NCI-H2081 treated with DMSO at 0.1 percent for 48 hours (cell line): ENCODE measurements at places on chromosomes 7 and 10.

- no peak for DNase-seq
Measured at GRCh38 chr10:84194424-84195043, at the start of gene CDHR1. Gene CDHR1, plus strand, starts transcription at chr10:84194537. Its CDS starts 224 bp downstream, at chr10:84194761.

- DNase-seq: no peak
Measured at GRCh38 chr7:128937647-128938543, at the start of gene IRF5. Gene IRF5, plus strand, starts transcription at chr7:128937927. Its CDS starts 4,155 bp downstream, at chr7:128942082.

DNA sequence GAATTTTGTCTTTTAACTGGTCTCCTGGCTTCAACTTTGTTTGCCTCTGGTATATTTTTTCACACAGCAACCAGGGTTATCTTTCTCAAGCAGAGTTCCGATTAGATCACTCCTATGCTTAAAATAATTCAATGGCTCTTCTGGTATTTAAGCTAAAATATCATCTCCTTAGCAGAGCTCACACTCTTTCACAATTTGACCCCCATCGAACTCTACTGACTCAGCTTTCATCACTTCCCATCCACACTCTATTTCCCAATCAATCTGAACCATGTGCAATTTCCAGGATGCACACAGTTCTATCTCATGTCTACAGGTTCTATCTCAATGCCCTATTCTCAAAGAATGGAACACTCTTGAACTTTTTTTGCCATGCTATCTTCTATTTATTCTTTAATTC lies 809.5 kb downstream of the GRID1 start:
- DNase-seq: no peak

DNA sequence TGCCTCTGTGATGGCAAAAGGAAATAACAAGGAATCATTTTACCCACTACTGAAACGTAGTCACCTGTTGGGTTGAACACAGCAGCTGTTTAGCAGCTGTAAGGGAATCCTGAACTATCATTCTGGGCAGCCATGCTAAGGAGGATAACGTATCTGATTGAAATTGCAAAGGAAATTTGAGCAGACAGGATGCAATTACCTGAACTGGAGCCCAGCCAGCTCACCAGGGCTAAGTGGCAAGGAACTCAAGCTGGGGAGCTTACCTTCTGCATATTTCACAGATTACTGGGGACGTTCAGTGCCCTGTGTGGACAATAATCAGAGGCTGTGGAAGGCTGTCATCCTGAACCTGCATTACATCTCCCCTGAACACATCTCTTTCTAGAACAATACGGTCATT lies 650.5 kb downstream of the SORCS3 start:
- no peak for DNase-seq

- DNase-seq: no peak
Measured at GRCh38 chr10:110337906-110338305, 33.2 kb upstream of the SMNDC1 start.

DNA sequence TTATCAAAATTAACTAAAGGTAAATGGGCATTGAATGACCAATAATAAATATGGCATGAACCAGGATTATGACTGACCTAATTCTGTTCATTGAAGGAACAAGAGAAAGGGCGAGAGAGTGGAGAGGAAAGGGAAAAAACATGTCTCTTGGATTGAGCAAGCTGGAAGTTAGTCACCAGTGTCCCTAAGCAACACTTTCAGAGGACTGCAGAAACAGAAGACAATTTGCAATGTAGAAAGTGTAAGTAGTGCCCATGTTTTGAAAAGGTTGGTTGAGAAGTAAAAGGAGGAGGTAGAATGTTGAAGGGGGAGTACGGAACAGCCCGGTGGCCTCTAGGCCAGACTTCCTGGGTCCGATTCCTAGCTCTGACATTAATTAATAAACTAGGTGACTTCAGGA lies 94.6 kb downstream of the FAS start:
- no peak for DNase-seq
